ENCODE measurements at places on chromosomes 11 and 22.

GRCh38 chr11:1270476-1270875, 39.0 kb downstream of the TOLLIP start:
- no peak for DNase-seq

DNA sequence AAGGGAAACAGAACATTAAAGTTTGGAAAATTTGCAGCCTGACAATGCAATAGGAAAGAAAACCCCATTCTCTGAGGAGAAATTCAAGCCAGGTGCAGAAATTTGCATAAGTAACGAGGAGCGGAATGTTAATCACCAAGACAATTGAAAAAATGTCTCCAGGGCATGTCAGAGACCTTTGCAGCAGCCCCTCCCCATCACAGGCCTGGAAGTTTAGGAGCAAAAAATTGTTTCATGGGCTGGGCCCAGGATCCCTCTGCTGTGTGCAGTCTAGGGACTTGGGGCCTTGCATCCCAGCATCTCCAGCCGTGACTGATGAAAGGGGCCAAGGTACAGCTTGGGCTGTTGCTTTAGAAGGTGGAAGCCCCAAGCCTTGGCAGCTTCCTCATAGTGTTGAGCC, 780.2 kb downstream of the LRRC4C start:
- no peak for DNase-seq

- DNase-seq, result no peak
Observed at GRCh38 chr11:34001557-34002064, 49.9 kb upstream of the CAPRIN1 start.

- peak; percentile 27 for DNase-seq
Observed at GRCh38 chr22:33038131-33038772, 19.9 kb downstream of the SYN3 start.

- DNase-seq, result no peak
Observed at GRCh38 chr11:109996060-109996459, 97.1 kb upstream of the ZC3H12C start.

DNA sequence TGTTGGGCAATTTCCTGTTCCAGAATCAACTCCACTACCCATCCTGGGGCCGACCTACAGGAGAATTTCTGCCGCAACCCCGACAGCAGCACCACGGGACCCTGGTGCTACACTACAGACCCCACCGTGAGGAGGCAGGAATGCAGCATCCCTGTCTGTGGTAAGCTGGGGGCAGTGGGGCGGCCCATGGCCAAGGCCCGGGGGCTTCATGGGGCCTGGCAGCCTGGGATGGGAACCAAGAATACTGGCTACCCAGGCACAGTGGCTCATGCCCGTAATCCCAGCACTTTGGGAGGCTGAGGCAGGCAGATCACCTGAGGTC, 4.3 kb downstream of the F2 start:
- no peak for DNase-seq

- DNase-seq, result no peak
Observed at GRCh38 chr22:27576413-27576812, 225.1 kb downstream of the MN1 start.

DNA sequence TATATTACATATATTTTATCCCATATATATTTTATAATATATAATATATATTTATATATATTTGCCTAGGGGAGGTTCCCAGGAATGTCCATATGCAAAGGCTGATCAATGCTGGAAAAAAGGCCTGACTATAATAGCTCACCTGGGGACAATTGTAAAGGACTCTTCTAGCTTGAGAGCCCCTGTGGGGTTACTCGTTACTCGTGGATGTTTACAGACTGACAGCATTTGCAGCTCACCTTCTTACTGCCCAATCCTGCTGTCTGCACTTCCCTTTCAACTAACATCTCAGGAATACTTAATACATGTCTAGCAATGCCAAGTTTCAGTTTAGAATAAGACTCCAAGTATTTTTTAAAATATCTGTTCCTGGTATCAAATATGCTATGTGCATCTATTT, 1365.4 kb upstream of the RAG2 start:
- DNase-seq, result no peak

GRCh38 chr11:119107538-119108145, 498 bp downstream of the C2CD2L start:
- DNase-seq, result no peak

GRCh38 chr11:68825571-68825970, 16.1 kb downstream of the CPT1A start:
- DNase-seq, result no peak

DNA sequence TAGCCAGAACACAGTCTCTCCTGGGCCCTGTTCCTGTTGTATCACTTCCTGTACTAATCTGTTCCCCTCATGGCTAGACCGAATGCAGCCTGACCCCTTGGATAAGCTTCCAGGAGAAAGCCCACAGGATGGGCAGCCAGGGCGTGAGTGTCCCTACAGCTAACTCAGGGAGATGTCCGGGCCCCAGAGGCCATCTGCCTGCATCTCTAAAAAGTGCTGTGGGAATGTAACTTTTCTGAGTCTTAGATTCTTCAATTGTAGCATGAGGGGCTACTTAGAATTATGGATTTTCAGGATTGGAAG, 7.7 kb upstream of the MALAT1 start:
- no peak for DNase-seq

GRCh38 chr11:14784230-14784629, 107.8 kb downstream of the CYP2R1 start:
- no peak for DNase-seq

- DNase-seq, result peak; percentile 9
Observed at GRCh38 chr11:90288212-90288821, 65.5 kb upstream of the CHORDC1 start.

DNA sequence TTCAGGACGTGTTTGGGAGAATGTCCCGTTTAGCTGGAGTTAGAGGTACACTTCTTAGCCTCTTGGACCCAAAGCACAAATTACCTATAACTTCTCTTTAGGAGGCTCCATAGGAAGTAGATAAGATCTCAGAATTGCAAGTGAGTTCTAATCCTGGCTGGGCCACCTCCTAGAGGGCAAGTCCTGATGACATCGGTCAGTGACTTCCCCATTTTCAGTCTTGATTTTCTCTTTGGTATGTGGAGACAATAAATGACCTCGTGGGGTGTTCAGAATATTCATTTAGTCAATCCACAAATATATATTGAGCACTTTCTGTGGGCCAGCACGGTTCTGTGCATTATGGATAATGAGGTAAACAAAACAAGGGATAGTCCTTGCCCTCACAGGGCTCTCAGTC, 208.6 kb downstream of the CWF19L2 start:
- DNase-seq, result no peak

DNA sequence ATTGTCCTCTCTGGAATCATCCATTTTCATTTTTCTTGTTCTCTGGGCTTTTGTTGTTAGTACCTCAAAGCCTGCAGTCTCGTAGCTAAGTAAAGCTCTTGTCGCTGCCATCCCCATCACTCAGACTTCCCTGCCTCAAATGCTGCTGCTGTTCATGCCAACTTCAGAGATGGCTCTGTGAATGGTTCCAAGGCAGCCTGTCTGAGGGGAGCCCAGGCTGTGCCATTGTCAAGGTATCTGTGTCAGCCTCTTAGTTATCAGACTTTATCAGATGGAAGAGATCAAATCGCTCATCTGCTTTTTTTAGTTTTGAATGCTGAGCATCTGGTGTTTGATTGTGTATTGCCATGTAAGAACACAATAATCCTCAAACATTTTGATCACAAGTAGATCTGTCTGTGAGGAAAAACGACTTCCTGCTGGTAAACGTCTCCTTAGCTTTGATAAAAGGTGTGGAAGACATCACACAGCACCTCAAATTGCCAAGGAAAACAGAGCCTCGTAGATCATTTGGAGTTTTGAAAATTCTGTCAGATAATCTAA, 304.2 kb upstream of the ZC3H12C start:
- DNase-seq, result no peak

DNA sequence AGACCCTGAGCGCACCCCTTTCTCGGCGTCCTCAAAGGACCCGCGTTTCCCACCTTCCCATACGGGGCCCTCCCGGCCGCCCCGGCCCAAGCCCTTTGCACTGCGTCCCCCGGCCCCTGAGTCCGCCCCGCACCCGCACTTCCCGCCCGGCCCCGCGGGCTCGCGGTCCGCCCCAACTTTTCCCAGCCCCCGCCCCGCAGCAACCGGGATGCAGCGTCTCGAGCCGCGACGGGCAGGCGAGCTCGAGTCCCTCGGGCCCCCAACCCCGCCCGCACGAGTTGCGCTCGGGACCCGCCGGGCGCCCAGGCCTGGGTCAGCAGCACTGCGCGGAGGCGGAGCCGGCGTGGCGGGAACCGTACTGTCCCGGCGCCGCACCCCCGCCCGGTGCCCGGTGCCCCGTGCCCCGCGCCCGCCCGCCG, 371 bp downstream of the SMCO4 start:
- DNase-seq, result no peak

DNA sequence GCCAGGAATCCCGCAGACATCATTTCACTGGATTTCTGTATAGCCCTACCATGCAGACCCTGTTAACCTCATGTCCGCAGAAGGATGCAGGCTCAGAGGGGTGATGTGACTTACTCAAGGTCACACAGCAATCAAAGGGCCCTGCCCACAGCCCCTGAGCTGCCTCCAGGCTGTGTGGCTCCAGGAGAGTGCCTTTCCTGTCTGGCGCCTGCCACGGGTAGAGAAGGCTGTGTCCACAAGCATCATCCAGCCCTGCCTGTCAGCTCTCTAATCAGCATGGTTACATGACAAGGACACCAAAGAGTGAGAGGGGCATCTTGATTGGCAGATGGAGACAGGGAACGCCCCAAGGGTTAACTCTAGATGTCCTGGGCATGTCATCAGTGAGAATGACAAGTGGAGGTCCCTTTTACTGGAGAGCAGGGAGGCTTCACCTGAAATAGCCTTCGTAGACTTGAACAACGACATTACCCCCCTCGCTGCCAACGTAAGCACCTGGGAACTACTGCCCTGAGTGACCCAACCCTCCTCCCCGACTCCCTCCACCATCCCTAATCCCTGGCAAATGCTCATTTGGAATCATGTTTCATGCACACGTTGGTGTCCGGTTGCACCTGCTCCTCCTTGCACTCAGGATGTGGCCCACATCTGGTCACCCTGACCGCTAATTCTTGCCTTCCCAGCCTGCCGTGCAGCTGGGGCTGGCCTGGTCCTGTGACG, 6.9 kb downstream of the FGF19 start:
- no peak for DNase-seq

DNA sequence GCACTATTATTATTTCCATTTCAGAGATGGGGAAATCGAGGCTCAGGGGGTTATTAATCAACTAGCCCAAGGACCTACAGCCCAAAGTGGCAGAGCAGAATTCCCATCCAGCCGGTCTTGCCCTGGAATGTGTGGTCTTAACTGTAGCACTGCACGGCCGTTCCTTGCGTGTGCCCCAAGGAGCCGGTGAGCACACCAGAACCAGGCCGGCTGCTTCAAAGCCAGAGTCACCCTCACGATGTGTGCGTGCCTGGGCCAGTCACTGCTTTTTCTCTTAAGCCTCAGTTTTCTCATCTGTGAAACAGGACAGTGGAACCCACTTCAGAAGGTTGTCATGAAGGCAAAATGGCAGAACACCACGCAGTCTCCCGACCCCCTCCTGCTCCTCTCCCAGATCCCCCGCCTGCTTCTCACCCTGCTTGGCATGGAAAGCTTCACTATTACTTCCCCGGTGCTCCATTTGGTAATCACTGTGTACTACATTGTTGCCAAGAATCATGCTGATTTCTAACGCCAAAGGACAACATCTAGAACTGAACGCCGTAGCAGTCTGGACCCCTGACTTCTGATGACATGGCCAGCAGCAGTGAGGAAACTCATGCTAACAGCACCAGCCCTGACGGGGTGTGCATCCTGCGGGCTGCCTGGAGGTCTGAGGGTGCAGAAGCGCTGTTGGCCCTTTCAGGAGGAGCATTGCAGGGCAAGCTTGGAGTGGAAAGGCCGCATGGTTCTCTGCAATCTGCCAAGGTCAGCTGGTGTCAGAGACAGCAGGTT, 106.8 kb upstream of the B3GAT1 start:
- no peak for DNase-seq

DNA sequence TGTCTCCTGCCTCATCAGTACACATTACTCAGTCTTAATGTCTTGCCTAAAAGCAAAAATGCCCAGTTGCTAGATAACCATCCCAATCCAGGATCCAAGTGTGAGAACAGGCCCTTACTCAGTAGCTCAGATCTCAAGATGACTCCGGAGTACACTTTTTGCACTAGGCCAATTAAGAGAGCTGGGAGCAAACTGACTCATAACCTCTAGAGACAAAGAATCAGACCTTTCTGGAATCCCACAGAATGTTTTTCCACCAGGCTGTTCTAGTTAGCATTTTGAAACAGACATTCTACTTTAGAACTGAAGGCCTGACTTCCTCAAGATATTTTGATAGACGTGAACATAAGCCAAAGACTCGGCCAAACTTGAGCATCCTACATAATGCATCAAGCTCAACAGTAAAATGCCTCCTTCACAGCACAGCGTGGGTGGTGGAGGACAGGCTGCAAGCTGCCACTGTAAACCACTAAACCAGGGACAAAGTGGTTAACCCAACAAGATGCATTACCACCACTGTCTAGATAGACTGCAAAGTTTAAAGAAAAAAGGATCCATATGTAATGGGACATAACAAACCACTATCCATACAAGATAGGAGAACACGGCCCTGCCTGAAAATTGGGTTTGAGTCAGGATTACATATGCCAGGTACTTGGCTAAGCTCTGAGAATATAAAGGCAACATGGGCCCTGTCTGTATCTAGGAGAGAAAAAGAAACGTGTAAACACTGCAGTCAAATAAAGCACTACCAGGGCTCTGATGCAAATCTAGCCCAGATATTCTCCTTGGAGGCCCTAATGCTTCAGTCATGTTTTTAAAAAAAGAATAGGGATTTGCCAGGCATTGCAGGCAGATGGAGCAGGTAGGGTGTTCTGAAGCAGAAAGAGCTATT, 48.3 kb downstream of the MYH9 start:
- no peak for DNase-seq

- no peak for DNase-seq
Observed at GRCh38 chr11:82995754-82996398, 75.8 kb downstream of the RAB30 start.

- DNase-seq, result no peak
Observed at GRCh38 chr22:47036352-47036751, 273.9 kb downstream of the TBC1D22A start.

Measured in neuronal stem cell (in vitro differentiated cells).